ENCODE measurements at places on chromosomes 2 and 18. TPM values are rescaled to one million over a fixed set of nuclear protein-coding genes. Genes with fewer than 3 reads are reported as not detected.

PMAIP1 gene
- 9.7 TPM for polyA plus RNA-seq

GAL3ST2 gene
- polyA plus RNA-seq, result 0.41 TPM

CIDEA gene
- polyA plus RNA-seq, result not detected

IL1RL1 gene
- polyA plus RNA-seq, result 0.03 TPM

IL1R2 gene
- 0.71 TPM for polyA plus RNA-seq

FBXO15 gene
- polyA plus RNA-seq, result 1.4 TPM

MYO7B gene
- 0.08 TPM for polyA plus RNA-seq

DSG2 gene
- polyA plus RNA-seq, result 35.9 TPM

APOB gene
- polyA plus RNA-seq, result not detected

AKAIN1 gene
- not detected for polyA plus RNA-seq

DNA sequence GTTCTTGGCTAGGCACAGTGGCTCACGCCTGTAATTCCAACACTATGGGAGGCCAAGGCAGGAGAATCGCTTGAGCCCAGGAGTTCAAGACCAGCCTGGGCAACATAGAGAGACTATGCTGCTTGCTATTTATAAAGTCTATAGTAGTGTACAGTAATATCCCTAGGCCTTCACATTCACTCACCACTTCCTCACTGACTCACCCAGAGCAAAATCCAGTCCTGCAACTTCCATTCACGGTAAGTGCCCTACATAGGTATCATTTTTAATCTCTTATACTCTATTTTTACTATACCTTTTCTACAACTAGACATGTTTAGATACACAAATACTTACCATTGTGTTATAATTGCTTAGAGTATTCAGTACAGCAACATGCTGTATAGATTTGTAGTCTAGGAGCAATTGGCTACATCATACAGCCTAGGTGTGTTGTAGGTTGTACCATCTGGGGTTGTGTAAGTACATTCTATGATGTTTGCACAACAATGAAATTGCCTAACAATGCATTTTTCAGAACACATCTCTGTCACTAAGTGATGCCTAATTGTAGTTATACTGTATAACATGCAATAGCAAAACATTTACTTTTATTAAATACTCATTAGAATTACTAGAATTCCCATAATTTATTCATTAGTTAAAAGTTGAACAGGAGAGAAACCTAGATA is 8.8 kb downstream of the DHX57 start:
- DNase-seq, result no peak

GRCh38 chr18:3877678-3878077 is 427.7 kb downstream of the TGIF1 start:
- DNase-seq, result no peak

DNA sequence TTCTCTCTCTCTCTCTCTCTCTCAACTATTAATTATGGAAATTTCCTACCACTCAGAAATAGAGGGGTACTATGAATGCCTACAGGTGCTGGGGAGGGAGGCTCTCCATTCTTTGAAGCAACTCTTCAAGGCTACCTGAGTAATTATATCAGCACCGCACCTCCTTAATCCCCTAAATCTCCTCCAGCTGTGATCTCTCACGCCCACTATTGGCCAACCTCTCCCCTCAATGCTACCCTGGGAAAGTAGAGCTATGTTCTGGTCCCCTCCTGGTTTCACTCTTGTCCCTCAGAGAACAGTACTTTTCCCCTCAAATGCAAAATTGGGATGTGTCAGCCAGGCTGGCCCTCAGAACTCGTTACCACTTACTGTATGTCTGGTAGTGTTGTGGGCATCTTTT is 1.6 kb downstream of the MOCOS start:
- DNase-seq, result no peak

GRCh38 chr2:54516842-54517241 is 60.7 kb downstream of the SPTBN1 start:
- no peak for DNase-seq

DNA sequence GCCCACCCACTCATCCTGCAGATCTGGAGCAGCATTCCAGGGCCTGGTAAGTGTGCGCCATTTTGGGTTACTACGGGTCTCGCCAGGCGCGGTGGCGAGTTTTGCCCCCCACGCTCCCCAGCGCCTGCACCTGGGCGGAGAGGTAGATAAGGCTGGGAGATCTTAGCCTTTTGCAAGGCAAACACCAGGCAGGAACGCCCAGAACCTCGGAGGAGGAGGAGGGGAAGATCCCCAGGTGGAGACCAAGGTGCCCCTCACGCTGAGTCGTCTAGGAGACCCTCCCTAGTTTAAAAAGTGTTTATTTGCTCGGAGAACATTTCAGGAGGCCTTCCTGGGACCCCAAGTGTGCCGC is 365 bp upstream of the RAMP1 start:
- no peak for DNase-seq

DNA sequence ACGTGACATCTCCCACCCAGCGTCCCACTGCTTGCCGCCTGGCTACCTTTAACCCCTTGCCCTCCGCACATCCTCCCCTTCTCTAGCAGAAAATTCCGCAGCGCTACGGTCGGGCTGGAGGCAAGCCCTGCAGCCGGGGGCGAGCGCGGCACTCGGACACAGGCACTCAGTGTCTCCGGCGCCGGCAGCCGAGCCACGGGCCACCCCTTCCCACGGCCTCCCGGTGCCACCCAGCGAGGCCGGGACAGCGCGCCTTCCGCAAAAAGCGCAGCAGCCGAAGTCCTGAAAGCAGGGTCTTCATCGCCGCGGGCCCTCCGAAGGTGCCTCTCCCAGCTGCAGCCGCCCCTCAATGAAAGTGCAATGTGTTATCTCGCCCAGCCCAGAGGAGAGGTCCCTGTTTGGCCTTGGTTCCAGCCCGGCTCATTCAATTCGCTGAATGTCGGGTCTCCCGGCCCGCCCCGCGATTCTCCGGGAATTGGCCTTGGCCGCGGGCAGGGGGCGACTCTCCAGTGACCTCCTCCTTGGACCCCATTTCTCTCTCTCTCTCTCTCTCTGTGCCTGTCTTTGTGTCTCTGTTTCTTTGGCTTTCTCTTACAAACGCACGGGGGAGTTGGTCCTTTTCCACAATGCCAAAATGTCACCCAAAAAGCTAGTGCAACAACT is 1.1 kb downstream of the DLGAP1 start:
- DNase-seq, result no peak

- no peak for DNase-seq
Observed at GRCh38 chr2:143252138-143252907, 123.1 kb downstream of the ARHGAP15 start.

- DNase-seq, result no peak
Observed at GRCh38 chr2:109335631-109336176, 206.7 kb downstream of the SH3RF3 start.

GRCh38 chr2:28153851-28154250 is 238.8 kb upstream of the FOSL2 start:
- DNase-seq, result no peak

DNA sequence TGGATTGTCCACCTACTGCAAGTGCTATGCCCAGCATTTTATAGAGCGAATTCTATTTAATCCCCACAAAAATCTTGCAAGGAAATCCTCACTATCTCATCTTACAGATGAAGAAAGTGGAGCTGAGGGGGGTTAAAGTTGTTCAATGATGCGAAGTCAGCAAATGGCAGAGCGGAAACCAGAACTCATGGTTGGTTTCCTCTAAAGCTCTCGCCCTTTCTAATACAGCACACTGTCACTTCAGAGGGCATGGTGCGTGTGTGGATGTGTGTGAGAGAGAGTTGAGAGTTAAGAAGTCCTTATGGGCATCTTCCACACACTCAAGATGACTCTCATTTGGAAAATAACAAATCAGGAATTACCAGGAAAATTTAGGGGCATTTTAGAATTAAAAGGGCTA is 78.4 kb downstream of the TGFA start:
- DNase-seq, result no peak

- no peak for DNase-seq
Observed at GRCh38 chr2:128645631-128646030, 327.0 kb upstream of the HS6ST1 start.

- DNase-seq, result no peak
Observed at GRCh38 chr2:37324536-37324785, 172 bp downstream of the PRKD3 start.

GRCh38 chr2:221205103-221205673 is 366.9 kb downstream of the EPHA4 start:
- DNase-seq, result no peak

DNA sequence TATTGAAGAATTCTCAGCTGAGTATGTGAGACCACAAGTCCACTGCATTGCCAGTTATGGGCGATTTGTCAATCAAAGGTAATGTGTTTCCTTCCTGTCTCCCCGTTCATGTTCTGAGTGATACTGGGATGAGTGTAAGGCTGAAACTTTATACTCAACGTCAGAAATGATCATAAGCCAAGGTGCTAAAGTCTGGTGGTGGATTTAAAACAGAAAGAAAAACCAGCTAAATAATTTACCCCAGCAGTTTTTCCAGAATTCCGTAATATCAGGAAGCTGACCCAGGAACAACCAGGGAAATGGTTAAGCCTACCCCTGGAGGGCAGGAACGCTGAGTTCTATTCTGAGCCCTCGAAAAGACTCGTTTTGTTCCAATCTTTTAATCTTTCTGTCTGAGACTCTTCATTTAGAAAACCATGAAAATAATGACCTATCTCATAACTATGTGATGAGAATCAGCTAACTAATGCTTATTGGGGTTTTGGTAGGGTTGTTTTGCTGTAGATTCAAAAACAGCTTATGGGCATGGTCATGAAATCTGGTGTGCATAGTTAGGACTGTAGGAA is 149.6 kb downstream of the LAMA3 start:
- no peak for DNase-seq

- DNase-seq, result peak; percentile 78
Observed at GRCh38 chr18:21663578-21663977, 41.0 kb downstream of the ABHD3 start.
